ENCODE measurements at places on chromosomes 6 and 20. TPM values are rescaled to one million over a fixed set of nuclear protein-coding genes. Genes with fewer than 3 reads are reported as not detected.

The C6orf58 gene
- not detected for polyA plus RNA-seq

The DCDC2 gene
- polyA plus RNA-seq: under 0.01 TPM

The TNFRSF6B gene
- polyA plus RNA-seq: 2.6 TPM

The CLPSL2 gene
- polyA plus RNA-seq: not detected

The BPIFB4 gene
- polyA plus RNA-seq: not detected

The DDO gene
- polyA plus RNA-seq: 0.28 TPM

The HLA-DPA1 gene
- 27.2 TPM for polyA plus RNA-seq

The GLP1R gene
- not detected for polyA plus RNA-seq

The RIPPLY2 gene
- polyA plus RNA-seq: 0.09 TPM

The LHFPL5 gene
- polyA plus RNA-seq: not detected

The PPP1R11 gene
- polyA plus RNA-seq: 41.0 TPM

The GHRH gene
- not detected for polyA plus RNA-seq

The FRK gene
- 1.3 TPM for polyA plus RNA-seq

The CDH22 gene
- 0.86 TPM for polyA plus RNA-seq

The GINM1 gene
- polyA plus RNA-seq: 12.9 TPM

The MDFI gene
- polyA plus RNA-seq: 70.3 TPM

The EFCAB8 gene
- 0.28 TPM for polyA plus RNA-seq

The SLC24A3 gene
- polyA plus RNA-seq: 7.3 TPM

The DAAM2 gene
- 11.3 TPM for polyA plus RNA-seq

The RNF39 gene
- 15.6 TPM for polyA plus RNA-seq

The EEF1A2 gene
- 7.3 TPM for polyA plus RNA-seq

The FKBP1C gene
- polyA plus RNA-seq: 0.04 TPM

The KIF25 gene
- 0.10 TPM for polyA plus RNA-seq

The SRSF3 gene
- 247 TPM for polyA plus RNA-seq

The HLA-DQB2 gene
- 0.51 TPM for polyA plus RNA-seq

The KHDC1 gene
- polyA plus RNA-seq: 0.91 TPM

The MATN4 gene
- 0.08 TPM for polyA plus RNA-seq

The DEFB124 gene
- 0.16 TPM for polyA plus RNA-seq

The SAMD10 gene
- 13.1 TPM for polyA plus RNA-seq
